ENCODE measurements at places on chromosomes 13 and 19.

DNA sequence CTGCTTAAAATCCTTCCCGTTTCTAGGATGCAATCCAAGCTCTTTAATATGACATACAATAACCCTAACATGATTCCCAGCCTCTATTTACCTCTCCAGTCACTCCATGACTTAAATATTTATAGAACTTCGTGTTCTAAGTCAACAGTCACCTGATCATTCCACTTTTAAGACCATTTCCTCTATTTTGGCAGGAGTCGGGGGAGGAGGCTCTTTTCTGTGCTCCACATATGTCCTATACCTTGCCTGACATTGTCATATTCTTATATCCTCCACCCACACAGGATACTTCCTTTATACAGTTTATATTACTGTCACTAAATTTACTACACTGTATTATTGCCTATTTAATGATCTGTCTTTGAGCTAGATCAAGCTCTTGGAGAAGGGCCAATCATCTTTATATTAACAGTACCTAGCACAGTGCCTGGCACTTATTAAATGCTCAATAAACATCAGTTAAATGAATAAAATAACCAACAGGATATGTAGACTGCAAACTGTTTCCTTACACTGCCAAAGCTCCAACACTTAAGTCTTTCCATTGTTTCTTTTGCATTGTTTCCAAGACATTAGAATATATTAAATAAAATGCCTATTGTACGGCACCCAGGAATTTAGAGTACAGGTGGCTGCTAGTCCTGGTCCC lies 2.7 kb downstream of the ARGLU1 start:
- DNase-seq = no peak

DNA sequence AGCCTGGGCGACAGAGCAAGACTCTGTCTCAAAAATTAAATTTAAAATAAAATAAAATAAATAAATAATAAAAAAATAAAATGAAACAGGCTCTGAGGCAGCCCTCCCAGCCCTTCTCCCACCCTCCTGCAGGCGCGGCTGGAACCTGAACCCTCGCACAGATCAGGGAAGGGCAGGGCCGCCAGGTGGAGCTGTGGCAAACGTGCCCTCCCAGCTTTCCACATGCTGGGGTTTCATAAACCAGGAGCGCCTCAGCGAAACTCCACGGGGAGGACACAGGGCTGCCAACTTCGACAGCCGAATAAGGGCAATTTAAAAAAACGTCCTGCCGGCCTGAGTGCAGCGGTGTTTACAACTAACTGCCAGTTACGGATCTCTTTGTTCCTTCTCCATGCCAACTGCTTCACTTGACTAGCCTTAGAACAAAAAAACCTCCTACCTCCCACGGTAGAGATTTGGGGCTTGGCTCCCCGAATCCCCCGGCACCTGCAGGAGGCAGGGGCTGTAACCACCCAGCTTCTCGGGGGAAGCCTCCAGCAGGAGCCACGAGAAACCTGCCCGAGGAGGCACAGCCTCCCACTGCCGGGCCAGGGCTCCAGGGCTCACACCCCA lies 15.9 kb downstream of the ZNF787 start:
- peak; percentile 28 for DNase-seq

DNA sequence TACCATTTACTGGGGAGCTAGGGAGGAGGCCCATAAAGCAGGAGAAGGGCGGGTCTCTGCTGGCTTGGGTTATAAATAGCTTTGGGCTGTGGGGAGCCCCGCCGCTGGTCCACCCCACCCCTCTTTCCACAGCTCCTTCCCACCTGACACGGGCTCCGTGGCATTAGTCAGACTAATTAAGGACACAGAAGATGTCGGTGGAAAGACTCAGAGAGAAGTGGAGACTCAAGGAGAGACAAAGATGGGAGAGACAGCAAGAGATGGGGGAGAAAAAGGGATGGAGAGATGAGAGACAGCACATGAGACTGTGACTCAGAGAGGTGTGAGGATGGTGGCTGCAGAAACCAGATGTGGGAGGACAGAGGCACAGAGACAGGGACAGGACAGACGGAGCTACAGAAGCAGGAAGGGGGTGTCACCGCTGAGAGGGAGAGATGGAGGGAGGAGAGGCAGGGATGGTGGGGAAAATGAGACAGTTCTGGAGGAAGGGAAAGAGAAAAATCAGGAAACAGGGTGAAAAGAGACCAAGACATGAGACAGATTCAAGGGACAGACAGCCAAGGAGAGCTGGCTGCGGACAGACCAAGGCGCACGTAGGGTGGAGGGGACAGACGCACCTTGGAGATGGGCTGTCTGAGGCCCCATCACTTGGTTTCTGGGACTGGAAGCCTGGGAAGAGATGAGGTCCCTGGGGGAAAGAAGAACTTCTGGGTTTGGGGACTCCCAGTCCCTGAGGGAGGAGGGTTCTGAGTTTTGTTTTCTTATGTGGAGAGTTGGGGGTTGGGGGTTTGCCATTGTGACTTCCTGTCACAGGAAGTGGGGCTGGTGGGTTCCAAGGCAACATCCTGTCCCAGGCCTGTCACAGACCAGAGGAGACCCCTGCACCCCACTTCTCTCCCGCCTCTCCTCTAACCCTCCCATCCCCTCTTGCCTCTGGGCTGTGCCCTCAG lies 4.1 kb downstream of the ARHGEF1 start:
- no peak for DNase-seq

DNA sequence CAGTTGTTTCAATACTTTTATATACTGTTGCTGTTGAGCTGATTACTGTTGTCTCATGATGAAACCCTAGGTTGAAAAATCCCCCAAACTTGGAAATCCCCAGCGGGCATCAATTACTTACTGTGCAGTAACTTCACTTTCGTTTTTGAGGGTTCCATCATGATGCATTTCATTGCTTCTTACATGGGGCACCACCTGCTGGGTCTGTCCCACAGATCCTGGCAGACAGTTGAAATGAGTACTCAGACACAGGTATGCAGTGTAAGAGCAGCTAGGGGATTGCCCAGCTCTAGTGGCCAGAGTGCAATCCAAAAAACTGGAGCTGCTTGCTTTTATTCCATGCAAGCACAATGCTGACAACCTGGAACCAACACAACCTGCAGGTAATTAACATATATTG lies 132.5 kb upstream of the ZNF91 start:
- DNase-seq = no peak

- DNase-seq = no peak
These were observed 795 bp downstream of the JOSD2 start for GRCh38 chr19:50510121-50510670.

DNA sequence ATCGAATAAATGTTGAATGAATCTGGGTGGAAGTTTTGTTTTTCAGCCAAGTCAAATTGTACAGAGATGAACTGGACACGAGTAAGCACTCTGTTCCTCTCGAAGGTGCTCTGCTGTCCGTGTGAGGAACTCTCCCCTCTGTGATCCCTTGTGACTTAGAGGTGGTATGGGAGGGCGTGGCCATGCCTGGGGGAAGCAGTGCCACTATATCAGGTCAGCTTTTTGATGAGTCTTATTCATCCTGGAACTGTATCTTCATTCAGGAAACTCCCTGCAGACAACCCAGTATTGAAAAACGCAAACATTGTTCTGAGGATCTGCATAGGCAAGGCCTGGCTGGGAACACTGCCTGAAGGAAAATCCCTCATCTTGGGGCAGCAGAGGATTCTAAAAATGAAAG lies 45.7 kb upstream of the FLT1 start:
- no peak for DNase-seq

- no peak for DNase-seq
These were observed 1679.1 kb upstream of the PCDH20 start for GRCh38 chr13:63094717-63095116.

DNA sequence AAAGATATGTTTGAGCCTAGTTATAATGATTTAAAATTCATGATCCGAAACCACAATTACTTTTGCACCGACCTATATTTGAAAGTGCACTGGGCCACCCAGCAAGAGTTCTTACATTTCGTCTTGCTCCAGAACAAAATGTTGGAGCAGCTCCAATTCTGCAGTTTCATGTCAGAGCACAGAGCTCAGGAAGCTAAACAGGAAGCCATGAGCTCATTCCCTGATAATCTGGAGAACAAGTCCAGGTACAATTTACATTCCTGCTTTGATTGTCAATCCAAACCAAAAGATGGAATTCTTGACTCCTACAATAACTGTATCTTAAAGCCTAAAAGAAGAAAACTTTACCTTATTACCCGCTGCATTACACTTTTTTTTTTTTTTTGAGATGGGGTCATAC lies 131.8 kb downstream of the KCTD12 start:
- no peak for DNase-seq

GRCh38 chr19:43553656-43554055 lies 20.7 kb downstream of the ZNF575 start:
- DNase-seq = no peak

DNA sequence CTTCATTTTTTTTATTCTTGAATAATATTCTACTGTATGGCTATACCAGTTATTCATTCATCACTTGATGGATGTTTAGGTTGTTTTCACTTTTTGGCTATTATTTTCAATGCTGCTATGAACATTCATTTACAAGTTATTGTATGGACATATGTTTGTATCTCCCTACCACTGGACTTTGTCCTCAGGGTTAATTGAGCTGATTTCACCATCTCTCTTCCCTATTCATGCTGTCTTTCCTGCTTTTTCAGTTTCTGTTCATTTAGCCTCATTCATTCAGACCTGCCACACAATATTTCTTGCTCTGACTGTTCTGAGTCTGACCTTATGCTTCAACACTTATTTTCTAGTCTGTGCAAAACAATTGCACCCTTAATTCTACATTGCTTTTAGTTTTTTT lies 12.3 kb upstream of the C1QTNF9B start:
- no peak for DNase-seq

DNA sequence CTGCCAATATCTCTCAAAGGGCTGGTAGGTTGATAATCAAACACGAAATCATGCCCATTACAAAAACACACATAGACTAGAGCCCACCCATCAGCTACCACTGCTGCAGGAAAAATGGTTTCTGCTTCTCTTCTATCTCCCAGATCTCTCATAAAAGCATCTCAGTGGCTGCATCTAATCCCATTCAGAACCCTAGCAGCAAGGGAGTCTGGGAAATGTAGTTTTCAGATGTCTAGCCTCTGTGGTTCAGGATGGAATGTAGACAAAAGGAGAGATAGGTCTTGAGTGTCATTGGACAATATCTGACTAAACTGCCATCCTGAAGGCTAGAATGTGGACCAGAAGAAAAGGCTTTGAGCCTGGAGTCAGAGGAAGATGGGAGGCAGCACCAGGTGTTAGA lies 32.1 kb downstream of the RDH8 start:
- no peak for DNase-seq

DNA sequence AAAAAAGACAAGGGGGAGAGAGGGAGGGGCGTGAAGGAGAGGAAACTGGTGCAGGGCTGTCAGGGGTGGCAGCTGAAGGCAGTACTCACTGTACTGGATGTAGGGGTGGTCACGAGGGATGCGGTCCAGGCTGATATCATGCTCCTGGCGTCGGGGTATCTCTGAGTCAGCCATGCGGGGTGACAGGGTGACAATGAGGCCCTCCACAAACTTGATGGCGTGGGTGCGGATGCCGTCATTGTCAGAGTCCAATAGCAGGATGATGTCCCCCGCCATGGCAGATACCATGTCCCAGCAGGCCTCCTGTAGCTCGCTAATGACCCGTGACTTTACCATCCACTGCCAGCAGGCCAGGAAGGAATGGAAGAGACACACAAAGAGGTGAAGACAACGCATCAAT lies 15.3 kb downstream of the SYMPK start:
- DNase-seq = no peak

DNA sequence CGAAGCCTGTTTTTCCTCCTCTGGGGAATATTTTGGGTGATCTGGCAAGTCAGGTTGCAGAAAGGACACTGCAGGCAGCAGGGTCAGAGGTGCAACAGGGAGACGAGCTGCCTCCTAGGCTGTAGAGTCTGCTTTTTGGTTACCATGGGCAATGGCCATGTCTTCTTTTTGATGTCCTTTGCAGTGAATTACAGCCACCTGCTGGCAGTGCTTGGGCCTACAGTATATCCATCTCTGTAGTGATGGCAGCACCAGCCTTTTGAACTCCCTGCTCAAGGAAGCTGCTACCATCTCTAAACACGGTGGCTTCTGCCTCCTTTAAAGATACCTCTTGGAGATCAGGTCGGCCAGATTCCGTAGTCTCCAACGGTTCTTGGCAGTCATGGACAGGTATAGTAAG lies 73.9 kb downstream of the WTIP start:
- DNase-seq = no peak

DNA sequence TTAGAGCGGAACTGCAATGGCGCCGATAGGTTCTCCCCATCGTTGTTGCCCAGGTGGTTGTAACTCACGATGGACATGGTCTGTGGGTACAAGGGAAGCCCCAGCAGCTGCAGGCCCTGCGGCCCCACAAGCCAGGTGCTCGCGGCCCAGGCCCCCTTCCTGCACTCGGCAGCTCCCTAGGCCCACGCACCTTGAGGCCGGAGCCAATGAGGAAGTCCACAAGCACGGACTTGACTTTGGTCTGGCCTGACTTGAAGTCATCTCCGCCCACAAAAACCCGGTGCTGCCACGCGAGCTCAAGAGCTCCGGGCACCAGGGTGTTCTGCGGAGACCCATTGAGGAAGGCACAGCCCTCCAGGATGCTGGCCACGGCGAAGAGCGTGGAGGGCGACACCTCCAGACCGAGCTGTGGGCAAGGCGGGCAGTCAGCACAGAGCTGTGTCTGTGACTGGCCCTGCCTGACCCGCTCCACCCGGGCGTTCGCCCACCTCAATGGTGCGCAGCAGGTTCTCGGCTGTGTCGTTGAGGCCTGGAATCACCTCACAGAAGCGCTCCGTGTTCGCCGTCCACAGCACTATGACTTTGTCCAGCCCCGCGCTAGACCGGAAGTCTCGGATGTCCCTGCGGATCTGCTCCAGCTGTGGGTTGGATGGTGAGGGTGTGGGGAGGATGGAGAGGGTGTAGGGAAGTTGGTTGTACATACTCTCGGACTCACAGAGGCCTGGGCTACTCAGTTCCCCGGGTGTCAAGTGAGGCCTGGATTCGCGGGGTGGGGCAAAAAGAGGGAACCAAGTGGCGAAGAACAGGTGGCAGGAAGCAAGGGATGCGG lies 1.9 kb downstream of the ISYNA1 start:
- no peak for DNase-seq

- DNase-seq = no peak
These were observed 33.1 kb upstream of the SERP2 start for GRCh38 chr13:44340508-44340907.

- no peak for DNase-seq
These were observed 1191.4 kb downstream of the UQCRFS1 start for GRCh38 chr19:28021259-28022185.

- no peak for DNase-seq
These were observed 1381.0 kb upstream of the MIR17HG start for GRCh38 chr13:89966524-89966923.

- no peak for DNase-seq
These were observed 17.6 kb downstream of the CEBPG start for GRCh38 chr19:33390908-33391630.

GRCh38 chr19:16342002-16342715 lies 17.5 kb downstream of the KLF2 start:
- DNase-seq = peak; percentile 27

- no peak for DNase-seq
These were observed 17.0 kb upstream of the RUBCNL start for GRCh38 chr13:46403851-46404732.
